ENCODE measurements at places on chromosomes 12 and 14.

GRCh38 chr14:70803321-70804310 lies 5.7 kb downstream of the MAP3K9 start:
- H3K27ac ChIP-seq: no peak overlapping the region
- H3K27me3 ChIP-seq: no peaks in the 10 kb centered on the region
- peaks cover 5% of the 10 kb centered on the region for H3K36me3 ChIP-seq
- no peak for DNase-seq

GRCh38 chr14:97584528-97584927 lies 787.3 kb downstream of the VRK1 start:
- no peaks in the 10 kb centered on the region for H3K4me1 ChIP-seq
- no peak for DNase-seq
- H3K27me3 ChIP-seq: no peaks in the 10 kb centered on the region
- H3K4me3 ChIP-seq: no peak overlapping the region
- H3K36me3 ChIP-seq: no peaks in the 10 kb centered on the region

- H3K4me1 ChIP-seq: no peaks in the 10 kb centered on the region
- H3K36me3 ChIP-seq: no peaks in the 10 kb centered on the region
- DNase-seq: no peak
- H3K4me3 ChIP-seq: no peak overlapping the region
- H3K27me3 ChIP-seq: no peaks in the 10 kb centered on the region
- no peak overlapping the region for H3K27ac ChIP-seq
These were observed 656.0 kb upstream of the MDGA2 start for GRCh38 chr14:48331421-48331820.

GRCh38 chr12:70691018-70691672 lies 53.9 kb upstream of the PTPRB start:
- no peaks in the 10 kb centered on the region for H3K36me3 ChIP-seq
- H3K27me3 ChIP-seq: no peaks in the 10 kb centered on the region
- peaks cover 3% of the 10 kb centered on the region for H3K4me1 ChIP-seq
- no peak for DNase-seq

DNA sequence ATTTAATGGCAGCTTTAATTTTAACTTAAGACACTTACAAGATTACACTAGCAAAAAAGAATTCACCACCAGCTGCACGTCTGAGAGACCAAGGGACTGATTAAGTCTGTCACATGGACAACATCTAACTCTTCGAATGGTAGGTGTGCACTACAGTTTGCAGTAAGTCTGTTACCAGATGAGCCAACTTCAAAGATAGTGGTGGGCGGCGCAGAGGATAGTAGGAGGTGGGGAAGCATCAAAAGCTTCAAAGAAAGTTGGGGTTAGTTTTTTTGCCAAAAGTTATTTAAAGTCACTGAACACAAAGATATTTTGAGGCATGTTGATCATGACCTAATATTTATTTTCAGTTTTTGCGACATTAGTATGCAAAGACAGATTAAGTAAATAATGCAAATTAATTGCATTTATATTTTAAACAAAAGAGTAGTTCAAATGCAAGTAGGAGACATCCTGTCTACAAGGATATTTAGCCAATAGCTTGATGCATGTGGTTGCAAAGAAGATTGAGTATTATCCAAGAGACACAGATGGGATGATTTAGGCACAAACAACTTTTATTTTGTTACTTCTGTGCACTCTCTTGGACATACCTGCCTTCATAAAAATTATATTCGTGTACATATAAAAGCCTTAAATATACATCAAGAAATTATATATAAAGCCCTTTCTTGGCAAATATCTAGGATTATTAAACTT lies 327.7 kb downstream of the BMP4 start:
- no peaks in the 10 kb centered on the region for H3K4me1 ChIP-seq
- DNase-seq: no peak
- no peaks in the 10 kb centered on the region for H3K36me3 ChIP-seq

- no peaks in the 10 kb centered on the region for H3K27me3 ChIP-seq
- H3K4me1 ChIP-seq: no peaks in the 10 kb centered on the region
- no peak for DNase-seq
- H3K27ac ChIP-seq: no peak overlapping the region
These were observed 49.8 kb downstream of the SDR9C7 start for GRCh38 chr12:56884421-56884820.

- H3K36me3 ChIP-seq: no peaks in the 10 kb centered on the region
- DNase-seq: no peak
- no peaks in the 10 kb centered on the region for H3K4me1 ChIP-seq
- H3K27me3 ChIP-seq: no peaks in the 10 kb centered on the region
- H3K4me3 ChIP-seq: no peak overlapping the region
These were observed 26.8 kb upstream of the DAAM1 start for GRCh38 chr14:59161561-59162175.
